Diencephalon (tissue), 1 donor: ENCODE measurements at places on chromosomes 2 and 18. TPM values are rescaled to one million over a fixed set of nuclear protein-coding genes. Genes with fewer than 3 reads are reported as not detected.

The PARD6G gene
- 7.6 TPM for total RNA-seq

The ARL5A gene
- total RNA-seq, result 79.8 TPM

The DSG1 gene
- 0.23 TPM for total RNA-seq

The TMEM247 gene
- total RNA-seq, result not detected

The GNAL gene
- total RNA-seq, result 122 TPM

The LRRFIP1 gene
- 36.9 TPM for total RNA-seq

The SERPINB3 gene
- not detected for total RNA-seq

The CFC1 gene
- 9.2 TPM for total RNA-seq

The C2orf80 gene
- total RNA-seq, result 38.1 TPM

The FBXO41 gene
- total RNA-seq, result 37.6 TPM

The C1GALT1C1L gene
- 0.92 TPM for total RNA-seq

The FLACC1 gene
- 3.7 TPM for total RNA-seq

The NT5C1B gene
- not detected for total RNA-seq

The SPC25 gene
- 9.2 TPM for total RNA-seq

The CDH2 gene
- 216 TPM for total RNA-seq

The RASGRP3 gene
- total RNA-seq, result 14.1 TPM

The LRRC30 gene
- not detected for total RNA-seq

The SCN2A gene
- 252 TPM for total RNA-seq

The PLEKHA3 gene
- 17.3 TPM for total RNA-seq

The L3MBTL4 gene
- total RNA-seq, result 19.8 TPM

The KIF3C gene
- 133 TPM for total RNA-seq

The PTPRN gene
- total RNA-seq, result 66.9 TPM

The CIB4 gene
- not detected for total RNA-seq

The RIT2 gene
- 59.3 TPM for total RNA-seq

The UGT1A8 gene
- total RNA-seq, result not detected

The MYOM1 gene
- 10.4 TPM for total RNA-seq

The ANKRD62 gene
- 0.23 TPM for total RNA-seq

The DYSF gene
- total RNA-seq, result 1.8 TPM

The PLGLB2 gene
- 1.6 TPM for total RNA-seq

The FER1L5 gene
- 0.69 TPM for total RNA-seq
